ENCODE measurements at places on chromosomes 13 and 19.
A peak's percentile ranks its signal among the peaks of the same experiment; 100 is the strongest.

GRCh38 chr19:55146078-55146704 lies 2.8 kb downstream of the TNNT1 start:
- DNase-seq: peak; percentile 37

DNA sequence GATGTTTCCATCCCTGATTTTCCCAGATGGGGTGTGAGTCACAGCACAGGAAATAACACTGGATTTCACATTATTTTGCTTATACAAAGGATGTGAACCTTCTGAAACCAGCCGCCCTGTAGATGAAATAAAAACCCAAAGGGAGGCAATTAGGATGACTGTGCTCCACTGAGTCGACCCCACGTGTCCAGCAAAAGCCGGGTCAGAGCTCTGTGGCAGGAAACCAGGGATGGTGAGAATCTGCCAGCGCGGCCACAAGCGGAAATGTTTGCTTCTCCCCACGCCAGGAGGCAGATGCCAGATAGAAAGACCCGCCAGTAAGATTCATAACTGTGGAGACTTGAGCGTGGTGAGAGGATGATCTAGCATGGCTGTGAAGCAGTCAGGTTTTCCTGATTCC lies 764.4 kb downstream of the LIG4 start:
- no peak for DNase-seq

DNA sequence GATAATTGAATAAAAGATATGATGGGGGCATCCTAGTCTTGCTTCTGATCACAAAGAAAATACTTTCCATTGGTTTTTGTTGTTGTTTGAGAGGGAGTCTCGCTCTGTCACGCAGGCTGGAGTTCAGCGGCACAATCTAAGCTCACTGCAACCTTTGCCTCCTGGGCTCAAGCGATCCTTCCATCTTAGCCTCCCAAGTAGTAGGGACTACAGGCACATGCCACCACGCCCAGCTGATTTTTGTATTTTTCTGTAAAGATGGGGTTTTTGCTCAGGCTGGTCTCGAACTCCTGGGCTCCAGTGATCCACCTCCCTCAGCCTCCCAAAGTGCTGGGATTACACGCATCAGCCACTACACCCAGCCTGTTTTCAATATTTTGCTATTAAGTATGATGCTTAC lies 17.1 kb upstream of the PSMC4 start:
- DNase-seq: no peak

- no peak for DNase-seq
Observed at GRCh38 chr13:28329395-28330158, 165.4 kb downstream of the FLT1 start.

DNA sequence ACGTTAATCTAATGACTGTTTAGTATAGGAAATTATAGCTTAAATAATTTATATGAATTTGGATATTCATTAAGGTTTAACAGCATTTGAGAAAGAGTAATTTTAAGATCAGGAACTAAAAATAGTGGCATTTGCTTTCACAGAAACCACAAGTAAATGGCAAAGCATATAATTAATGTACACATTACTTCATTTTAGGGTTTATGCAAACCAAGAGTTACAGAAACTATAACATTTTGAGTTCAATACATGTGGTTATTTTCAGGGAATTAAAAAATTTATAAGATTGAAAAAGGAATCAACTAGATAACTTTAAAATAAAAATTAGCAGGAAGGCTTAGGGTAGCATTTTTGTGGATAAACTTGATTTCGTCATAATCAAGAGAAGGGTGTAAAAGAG lies 151.7 kb upstream of the MIR17HG start:
- DNase-seq: no peak

GRCh38 chr13:75877071-75877470 lies 240.9 kb downstream of the LMO7 start:
- DNase-seq: no peak

- no peak for DNase-seq
Observed at GRCh38 chr19:17159466-17160393, 55.4 kb upstream of the USE1 start.

DNA sequence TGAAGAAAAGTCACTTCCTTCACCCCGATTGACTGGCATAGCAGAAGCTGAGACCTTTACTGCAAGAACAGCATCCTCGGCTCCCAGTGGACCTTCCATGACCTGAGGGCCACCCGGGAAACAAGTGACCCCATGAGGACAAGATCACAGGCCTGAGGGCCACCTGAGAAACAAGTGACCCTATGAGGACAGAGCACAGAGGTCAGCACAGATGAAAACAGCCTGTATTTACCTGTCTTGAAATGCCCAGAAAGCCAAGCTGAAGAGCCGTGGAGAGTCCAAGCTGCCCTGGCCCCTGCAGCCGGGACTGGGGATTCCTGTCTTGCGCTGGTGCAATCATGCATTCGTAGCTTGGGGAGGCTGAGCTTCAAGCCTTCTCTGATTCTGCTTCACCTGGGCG lies 114.2 kb upstream of the SPACA7 start:
- DNase-seq: no peak

GRCh38 chr19:38155453-38155852 lies 68.6 kb downstream of the DPF1 start:
- no peak for DNase-seq

GRCh38 chr19:17770613-17771012 lies 19.3 kb downstream of the FCHO1 start:
- DNase-seq: no peak

- DNase-seq: no peak
Observed at GRCh38 chr13:109667056-109667455, 119.3 kb downstream of the IRS2 start.

DNA sequence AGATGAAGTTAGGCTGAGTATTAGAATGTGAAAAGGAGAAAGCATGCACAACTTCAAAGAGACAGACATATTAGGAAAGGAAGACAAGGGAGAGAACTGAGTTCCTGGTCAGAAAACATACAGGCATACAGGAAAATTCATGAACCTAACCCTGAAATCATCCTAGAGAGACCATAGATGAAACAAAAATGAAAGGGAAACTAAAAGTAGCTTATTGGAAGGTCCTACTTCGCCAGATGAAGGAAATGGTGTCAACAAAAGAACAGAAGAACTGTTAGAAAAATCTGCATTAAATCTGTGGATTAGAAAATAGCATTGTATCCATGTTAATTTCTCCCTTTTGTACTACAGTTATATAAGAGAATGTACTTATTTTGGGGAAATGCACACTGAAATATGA lies 169.0 kb upstream of the UFM1 start:
- no peak for DNase-seq

DNA sequence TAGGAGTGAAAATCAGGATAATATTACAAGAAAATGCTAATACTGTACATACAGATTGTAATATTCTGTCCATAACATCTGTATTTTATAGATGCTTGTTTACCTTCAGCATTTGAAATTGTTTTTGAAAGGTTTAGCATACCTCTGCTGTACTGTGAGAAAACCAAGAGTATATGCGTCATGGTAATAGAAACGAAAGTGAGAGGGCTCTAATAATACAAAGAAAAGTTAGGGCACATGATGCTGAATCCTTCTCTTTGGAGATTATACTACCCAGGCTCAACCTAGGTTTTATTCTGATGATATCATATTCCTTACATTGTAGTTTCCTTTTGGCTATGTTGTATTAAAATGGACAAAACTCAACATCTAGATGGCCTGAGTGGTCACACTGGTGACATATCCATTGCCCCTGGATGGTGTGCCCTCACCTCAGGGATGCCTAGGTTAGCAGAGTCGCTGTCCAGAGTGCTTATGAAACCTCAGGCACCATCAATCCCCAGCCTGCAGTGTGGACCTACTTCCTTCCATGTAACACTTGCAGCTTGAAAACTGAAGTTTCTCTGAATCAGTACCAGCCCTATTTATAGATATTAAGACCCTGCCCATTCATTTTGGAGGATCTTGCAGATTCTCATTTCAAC lies 253.7 kb downstream of the KCTD12 start:
- no peak for DNase-seq

DNA sequence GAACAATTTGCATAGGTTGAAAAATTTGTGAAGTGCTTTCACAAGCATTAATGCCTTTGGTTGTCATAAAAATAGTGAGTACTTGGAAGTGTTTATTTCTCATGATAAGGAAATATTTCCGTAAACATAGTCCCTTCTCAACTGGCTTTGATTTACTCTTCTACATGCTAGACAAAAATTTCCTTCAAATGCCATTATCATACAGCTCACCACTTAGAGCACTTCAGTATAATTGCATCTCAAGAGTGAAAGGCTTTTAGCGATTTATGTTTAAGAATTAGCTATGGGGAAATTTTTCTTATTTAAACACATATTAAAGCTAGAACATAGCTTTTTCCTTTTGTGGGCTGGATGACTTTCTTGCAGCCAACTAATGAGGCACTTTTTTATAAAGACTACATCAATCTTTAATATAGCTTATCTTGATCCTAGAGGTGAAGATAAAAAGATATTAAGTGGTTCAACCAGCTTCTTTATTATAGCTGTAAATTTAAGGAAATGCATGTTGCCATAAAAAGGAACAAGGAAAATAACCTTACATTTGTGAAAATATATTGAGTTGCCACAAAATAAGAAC lies 656.8 kb downstream of the SLITRK6 start:
- no peak for DNase-seq

- peak; percentile 11 for DNase-seq
Observed at GRCh38 chr13:27658546-27658945, 36.9 kb downstream of the POLR1D start.

DNA sequence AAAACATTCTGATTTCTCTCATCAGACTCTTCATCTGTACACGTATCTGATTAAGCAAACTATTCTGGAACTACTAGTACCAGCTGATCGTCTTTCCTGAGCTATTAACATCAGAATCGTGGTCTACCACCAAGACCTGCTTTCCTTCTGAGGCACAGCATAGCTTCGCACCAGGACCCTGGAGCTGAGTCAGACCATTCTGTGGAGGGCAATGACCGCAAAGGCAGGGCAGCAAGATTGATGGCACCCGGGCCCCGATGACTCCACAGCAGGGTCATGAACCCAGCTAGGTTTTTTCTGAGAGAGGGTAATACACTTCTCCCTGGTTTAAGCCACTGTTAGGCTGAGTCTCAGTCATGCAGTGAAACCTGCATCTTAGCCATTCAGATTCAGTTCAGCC lies 158.7 kb upstream of the GPR12 start:
- no peak for DNase-seq

DNA sequence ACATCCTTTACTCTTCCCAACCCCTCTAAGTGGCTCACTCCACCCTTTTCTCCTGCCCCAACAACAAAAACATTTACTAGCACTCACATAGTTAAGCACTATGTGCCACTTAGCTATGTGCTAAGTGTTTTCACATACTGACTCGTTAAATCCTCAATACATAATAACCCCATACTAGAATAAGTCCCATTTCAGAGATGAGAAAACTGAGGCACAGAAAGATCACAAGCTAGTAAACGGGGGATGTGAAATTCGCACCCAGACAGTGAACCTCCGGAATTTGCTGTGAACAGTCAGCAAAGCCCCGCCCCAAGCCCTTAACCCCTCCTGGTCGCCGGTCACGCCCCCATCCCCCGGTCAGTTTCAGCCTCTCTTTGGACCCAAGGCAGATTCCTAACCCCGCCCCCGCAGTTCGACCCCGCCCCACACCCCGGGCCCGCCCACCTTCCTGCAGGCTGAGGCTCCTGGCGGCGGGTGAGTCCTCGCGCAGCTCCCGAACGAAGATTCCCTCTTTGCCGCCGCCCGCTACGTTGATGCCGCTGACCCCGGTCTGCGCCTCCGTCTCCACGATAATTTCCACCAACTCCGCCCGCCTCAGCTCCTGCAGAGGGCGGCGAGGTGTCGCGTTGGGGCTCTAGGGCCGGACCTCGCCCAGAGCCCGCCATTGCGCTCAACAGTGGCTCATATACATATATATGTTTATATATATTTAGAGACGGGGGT lies 9.8 kb downstream of the PRX start:
- peak; percentile 85 for DNase-seq

DNA sequence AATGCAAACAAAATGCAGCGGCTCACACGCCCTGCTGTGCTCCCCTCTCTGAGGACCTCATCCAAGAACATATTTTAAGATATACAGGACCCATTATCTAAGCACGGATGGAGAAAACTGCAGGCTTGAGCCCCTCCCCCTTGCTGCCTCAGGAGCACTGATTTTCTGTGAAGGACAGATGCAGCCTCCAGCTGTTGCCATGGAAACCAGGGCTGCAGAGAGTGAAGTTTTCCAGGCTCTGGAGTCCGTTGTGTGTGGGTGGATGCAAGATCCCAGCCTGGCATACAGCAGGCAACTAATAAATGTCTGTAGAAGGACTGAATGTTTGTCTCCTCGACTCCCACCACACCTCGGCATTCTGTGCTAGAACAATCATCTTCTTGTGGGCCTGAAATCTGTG lies 105.6 kb upstream of the PEG3 start:
- DNase-seq: no peak

DNA sequence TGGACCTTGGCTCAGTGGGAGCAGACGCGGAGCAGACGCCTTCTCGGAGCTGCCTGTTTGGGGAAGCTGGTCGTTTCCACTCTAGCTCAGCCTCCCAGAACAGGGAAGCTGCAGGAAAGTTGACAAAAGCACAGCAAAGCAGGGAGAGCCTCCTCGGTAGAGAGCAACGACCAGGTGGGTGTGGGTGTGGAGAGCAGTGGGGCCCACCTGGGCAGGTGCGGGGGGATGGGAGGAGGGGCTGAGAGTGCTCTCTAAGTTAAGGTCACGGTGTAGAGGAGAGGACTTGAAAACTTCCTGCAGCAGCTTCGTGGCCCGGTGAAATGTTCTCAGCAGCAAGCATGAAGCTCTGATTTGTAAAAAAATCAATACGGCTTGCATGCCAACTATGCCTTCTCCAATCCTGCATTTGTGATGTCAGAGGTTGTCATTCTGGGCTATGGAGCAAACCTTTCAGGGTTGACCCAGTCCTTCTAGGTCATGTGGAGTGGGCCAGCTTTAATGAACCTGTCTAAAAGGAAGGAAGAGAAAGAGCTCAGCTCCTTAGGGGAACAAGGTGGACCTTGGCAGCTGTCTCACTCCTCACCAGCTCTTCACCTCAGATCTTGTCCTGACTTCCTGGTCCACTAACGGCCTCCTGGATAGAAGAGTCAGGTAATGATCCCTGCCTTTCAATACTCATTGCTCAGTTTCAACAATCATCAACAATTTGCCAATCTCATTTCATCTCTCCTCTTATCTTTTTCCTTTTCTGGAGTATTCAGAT lies 85.8 kb upstream of the UBL3 start:
- no peak for DNase-seq

DNA sequence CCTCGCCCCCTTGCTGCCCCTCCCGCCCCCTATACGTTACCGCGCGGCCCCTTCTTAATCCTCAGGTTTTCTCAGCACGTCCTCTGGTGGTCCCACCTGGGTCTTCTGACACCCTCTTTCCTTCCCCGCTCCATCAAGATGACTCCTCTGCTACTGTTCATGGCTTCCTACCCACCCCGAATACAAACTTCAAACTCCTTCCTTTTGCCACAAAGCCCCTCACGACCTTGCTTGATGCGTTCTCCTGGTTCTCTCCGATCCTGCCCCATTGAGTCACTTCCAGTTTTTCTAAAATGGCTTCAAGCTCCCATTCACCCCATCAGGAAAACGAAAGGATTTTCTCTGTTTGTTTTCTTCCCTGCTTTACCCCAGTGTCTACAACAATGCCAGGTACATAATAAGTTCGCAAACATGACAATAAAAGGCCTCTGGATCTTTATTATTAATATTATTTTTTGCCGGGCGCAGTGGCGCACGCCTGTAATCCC lies 734 bp upstream of the SERTAD3 start:
- no peak for DNase-seq
